Esophagus squamous epithelium (tissue), 5 donors: ENCODE measurements at places on chromosomes 16 and 17. TPM values are rescaled to one million over a fixed set of nuclear protein-coding genes. Genes with fewer than 3 reads are reported as not detected.

Gene SCIMP
- 0.45 TPM for total RNA-seq

- no peaks in the 10 kb centered on the region for H3K36me3 ChIP-seq
- peaks cover 19% of the 10 kb centered on the region for H3K4me1 ChIP-seq
- no peaks in the 10 kb centered on the region for H3K27me3 ChIP-seq
- H3K4me3 ChIP-seq = no peak overlapping the region
- DNase-seq = no peak
- H3K27ac ChIP-seq = peak overlapping the region; percentile 39
Measured at GRCh38 chr17:12229335-12229734, 208.7 kb downstream of the MAP2K4 start.

DNA sequence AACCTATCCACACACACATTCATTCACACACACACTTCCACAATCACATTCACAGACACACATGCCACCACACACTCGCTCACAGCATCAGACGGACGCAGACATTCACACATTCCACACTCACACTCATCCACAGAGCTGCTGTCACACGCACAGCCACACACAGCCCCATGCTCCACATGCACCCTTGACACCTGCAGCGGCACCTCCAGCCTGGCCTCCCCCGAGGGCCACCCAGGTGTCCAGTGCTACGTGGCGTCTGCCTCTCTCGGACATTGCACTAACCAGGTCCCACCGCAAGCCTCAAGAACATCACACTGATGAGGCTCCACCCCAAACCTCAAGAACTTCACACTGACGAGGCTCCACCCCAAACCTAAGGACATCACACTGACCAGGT is 155.2 kb downstream of the RBFOX3 start:
- no peak overlapping the region for H3K4me3 ChIP-seq
- H3K27ac ChIP-seq = no peak overlapping the region
- H3K36me3 ChIP-seq = no peaks in the 10 kb centered on the region
- H3K4me1 ChIP-seq = no peaks in the 10 kb centered on the region

GRCh38 chr16:58440131-58440530 is 47.9 kb downstream of the GINS3 start:
- no peaks in the 10 kb centered on the region for H3K36me3 ChIP-seq
- peaks cover under 1% of the 10 kb centered on the region for H3K27me3 ChIP-seq
- no peaks in the 10 kb centered on the region for H3K4me1 ChIP-seq
- no peak overlapping the region for H3K27ac ChIP-seq
- DNase-seq = no peak

Gene NFAT5
- total RNA-seq = 40.0 TPM

Gene DEXI
- 60.1 TPM for total RNA-seq

- H3K27me3 ChIP-seq = no peaks in the 10 kb centered on the region
- H3K4me3 ChIP-seq = no peak overlapping the region
- peaks cover 19% of the 10 kb centered on the region for H3K4me1 ChIP-seq
- DNase-seq = no peak
Measured at GRCh38 chr17:17144916-17145665, 61.0 kb downstream of the PLD6 start.

Gene NKIRAS2
- total RNA-seq = 35.0 TPM

GRCh38 chr16:89922884-89923639 is at the start of gene TUBB3:
TUBB3 (plus strand) TSS chr16:89923342; CDS start chr16:89923402, 60 bp downstream.
- peaks cover 52% of the 10 kb centered on the region for H3K4me1 ChIP-seq
- peak within 1 kb of the TSS; percentile 93 for H3K27ac ChIP-seq
- no peak for DNase-seq
- H3K36me3 ChIP-seq = no peaks in the 10 kb centered on the region
- peak within 1 kb of the TSS; percentile 32 for H3K4me3 ChIP-seq

DNA sequence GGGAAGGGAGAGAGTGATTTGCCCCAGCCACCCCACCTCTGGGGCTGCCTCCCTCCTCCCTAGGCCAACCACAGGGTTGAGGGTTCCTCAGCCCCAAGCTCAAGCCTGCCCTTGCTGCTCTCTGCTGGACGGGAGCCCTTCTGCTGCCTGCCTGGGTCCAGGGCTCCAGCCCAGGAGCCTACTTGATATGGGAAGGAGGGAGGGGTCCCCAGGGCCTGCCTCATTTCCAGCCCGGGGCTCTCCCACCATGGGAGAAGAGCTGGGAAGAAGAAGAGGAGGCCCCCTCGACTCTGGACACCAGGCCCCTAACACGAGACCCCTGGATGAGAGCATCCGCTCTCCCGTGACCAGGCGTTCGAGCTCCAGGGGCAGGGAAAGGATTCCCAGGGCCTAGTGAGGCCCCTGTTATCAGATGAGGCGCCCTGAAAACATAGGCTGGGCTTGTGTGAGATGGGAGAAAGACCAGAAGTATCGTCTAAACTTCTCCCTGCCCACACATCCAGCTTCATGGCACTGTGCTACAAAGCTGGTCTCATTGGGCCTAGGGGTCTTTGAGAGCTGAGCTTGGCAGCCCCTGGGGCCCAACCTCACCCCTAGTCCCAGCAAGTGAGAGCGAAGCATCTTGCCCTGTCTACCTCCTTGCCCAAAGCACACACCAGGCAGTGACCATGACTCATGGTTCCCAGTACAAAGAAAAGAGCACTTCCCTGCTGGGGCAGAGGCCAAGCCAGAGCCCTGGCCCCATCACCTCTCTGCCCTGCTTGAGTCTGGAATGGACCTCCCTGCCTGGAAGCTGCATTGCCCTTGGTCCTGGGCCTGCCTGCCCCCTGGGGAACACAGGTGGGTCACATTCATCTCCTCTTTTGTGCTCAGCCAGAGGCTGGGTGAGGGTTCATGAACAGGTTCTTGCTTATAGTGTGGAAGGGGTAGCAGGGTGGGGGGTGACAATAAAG is 987 bp downstream of the SLC16A5 start:
- H3K4me3 ChIP-seq = peak overlapping the region; percentile 70
- H3K36me3 ChIP-seq = no peaks in the 10 kb centered on the region
- H3K27ac ChIP-seq = peak overlapping the region; percentile 92
- H3K27me3 ChIP-seq = no peaks in the 10 kb centered on the region
- peaks cover 49% of the 10 kb centered on the region for H3K4me1 ChIP-seq
